T-helper 2 cell treated with Interferon-gamma antibody and Interleukin-4, amounts not matched to agents 5 μg/mL and 100 μg/mL, for 36 hours (primary cell): ENCODE measurements at places on chromosomes 7 and 10.

DNA sequence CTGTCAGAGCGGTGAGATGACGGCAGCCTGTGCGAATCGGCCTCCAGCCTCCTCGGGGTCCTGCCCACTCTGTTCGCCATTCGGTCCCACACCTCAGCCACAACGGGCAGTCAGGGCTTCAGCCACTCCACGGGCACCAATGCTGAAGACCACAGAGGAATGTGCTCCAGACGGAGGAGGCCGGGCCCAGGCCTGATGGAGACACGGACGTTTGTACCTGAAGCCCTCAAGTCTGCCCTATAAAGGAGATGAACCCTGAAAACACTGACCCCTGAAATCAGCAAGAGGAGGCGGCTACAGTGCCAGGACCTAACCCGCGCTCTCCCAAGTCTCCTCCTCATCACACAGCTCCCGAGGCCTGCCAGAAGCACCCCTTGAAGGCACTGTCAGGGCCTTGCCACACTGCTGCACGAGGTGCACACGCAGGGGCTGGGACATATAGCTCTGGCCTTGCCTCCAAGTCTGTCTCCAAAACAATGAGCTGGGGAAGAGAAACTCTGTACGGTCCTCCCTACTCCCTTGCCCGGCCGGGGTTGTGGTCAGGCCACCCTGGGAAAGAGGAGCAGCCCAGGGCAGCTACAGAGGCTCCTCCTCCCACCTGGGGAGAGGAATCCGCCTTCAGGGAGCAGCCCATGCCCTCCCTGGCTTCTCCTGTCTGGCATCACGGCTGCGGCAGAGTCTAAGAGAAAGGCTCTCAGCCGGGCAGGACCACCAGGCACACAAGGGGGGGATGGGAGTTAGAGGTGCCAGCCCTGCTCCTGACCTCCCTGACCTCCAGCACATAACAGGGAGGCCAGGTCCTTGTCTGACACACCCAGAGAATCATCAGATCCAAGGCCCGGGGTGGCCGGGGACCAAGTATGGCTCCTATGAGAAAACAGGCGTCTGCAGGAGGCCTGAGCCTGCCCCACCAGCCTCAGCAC lies 310.1 kb downstream of the PTPRN2 start:
- DNase-seq = no peak

DNA sequence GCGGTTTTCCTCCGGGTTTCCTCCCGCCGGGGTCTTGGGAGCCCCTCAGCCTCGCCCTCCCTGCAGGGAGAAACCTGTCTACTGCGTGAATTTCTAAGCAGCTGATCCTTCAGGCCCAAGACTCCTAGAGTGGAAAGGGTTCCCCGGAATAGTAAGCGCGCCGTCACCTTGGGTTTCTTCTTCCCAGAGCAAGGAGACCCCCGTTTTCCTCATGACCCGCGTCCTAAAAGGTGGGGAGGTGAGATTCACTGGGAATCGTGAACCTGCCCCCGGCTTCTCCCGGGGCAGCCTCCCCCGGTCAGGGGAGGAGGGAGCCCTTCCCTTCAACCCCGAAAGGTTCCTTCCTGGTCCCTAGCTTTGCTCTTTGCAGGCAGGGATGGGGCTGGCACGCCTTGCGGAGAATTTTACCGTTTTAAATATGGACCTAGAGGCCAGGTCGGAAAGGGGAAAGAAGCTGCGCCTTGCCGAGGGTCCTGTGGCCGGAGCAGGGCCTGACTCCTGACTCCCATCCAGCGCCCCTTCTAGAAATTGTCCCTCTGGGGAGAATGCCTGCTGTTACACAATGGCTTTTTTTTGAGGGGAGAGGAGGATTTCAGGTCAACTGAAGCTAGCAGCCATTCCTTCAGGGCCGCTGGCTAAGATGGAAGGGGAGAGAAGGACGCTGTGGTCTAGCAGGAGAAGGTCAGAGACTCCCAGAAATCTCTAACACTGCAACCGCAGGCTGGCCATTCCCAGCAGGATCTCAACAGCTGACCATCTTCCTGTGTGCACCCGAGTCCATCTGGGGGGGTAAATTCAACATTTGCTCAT lies 11.6 kb upstream of the MNX1 start:
- DNase-seq = no peak

GRCh38 chr7:103843689-103844480 lies 145.6 kb downstream of the RELN start:
- no peak for DNase-seq

- no peak for DNase-seq
These were observed 62.4 kb downstream of the PRKAG2 start for GRCh38 chr7:151814400-151815009.

DNA sequence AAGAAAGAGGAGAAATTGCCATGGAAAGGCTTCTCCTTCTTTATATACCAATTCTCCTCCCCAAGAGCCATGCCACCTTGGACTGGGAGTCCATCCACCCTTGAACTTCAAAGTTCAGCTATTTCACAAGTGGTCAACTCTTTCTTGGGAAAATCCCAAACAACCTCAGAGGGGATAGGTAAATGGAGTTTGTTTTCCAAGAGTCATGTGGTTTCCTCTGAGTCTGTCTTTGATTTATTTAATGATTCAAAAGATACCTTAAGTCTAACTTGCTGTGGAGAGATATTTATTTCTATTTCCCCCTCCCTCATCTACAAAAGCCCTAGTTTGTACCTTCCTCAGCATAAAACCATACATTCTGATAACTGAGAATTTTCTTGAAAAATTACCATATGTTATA lies 758.6 kb upstream of the IGFBP3 start:
- no peak for DNase-seq

DNA sequence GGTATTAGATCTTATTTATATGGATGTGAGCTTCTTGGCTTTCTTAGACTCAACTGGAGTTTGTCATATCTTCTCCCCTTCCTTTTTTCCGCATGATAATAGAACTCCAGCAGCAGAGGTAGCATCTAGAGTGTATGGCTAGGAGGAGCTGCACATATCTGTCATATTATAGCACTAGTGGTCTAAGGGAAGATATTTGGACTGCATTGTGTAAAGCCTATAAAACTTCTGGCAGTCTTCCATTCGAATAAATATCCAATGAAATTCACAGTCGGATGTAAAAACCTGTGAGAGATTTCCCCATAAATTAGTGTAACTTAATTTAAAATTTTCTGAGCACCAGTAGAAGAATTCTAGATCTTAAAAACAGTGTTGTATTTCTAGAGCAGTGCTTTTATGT lies 123.9 kb downstream of the PRKG1 start:
- no peak for DNase-seq

- DNase-seq = no peak
These were observed 634.7 kb downstream of the ARL4A start for GRCh38 chr7:13322126-13322525.

DNA sequence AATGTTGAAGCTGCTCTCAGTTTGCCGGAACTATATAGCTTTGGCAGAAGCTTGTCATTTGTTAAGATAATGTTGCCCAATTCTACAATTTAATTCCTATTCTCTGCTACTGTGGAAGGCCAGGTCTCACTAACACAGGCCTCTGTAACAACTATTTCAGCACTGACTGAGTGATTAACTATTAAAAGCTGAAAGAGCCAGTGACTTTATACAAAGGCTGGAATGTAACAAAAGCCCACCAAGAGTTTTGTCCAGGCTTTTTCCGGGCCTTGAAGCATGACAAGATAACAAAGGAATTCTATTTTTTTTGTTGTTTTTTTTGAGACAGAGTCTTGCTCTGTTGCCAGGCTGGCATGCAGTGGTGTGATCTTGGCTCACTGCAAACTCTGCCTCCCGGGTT lies 795.6 kb downstream of the PHTF2 start:
- no peak for DNase-seq
